ENCODE measurements at places on chromosomes 4 and X. TPM values are rescaled to one million over a fixed set of nuclear protein-coding genes. Genes with fewer than 3 reads are reported as not detected.

- no peaks in the 10 kb centered on the region for H3K36me3 ChIP-seq
- no peaks in the 10 kb centered on the region for H3K27me3 ChIP-seq
- H3K27ac ChIP-seq = no peak overlapping the region
- DNase-seq = no peak
These were observed 350.1 kb downstream of the C4orf33 start for GRCh38 chr4:129446074-129446473.

DNA sequence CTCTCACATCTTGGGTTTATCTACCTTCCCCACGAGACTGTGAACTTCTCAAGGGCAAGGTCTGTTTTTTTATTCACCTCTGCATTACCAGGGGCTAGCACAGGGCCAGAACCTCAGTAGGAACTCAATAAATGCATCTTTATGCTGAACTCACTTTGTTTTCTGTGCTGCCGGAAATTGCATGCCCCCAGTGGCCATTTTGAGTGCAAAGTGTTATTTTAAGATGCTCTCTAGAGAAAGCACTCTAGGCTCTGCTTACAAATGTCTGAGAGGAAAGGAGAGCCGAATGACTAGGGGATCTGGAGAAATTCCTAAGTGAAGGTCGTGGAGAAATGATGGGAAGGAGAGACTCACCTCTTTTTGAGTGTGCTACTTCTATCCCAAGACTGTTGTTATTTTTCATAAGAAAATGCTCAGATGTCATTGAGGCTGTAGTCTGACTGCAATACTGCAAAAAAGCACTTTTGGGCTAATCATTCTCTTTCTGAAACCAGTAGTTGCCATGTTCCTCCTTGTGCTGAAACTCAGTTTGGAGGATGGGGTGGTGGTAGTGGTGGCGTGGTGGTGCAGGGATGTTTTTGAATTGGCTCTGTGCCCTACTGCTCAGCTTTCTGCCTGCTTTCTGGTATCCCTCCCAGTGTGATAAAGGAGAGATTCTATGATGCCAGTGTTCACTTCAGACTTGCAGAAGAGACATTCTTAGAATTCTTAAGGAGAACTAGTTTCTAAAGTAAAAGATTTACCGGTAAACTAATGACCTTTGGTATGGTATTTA, 41.3 kb downstream of the DOCK11 start:
- H3K27ac ChIP-seq = no peak overlapping the region
- DNase-seq = no peak
- H3K4me1 ChIP-seq = no peaks in the 10 kb centered on the region
- H3K36me3 ChIP-seq = no peaks in the 10 kb centered on the region

DNA sequence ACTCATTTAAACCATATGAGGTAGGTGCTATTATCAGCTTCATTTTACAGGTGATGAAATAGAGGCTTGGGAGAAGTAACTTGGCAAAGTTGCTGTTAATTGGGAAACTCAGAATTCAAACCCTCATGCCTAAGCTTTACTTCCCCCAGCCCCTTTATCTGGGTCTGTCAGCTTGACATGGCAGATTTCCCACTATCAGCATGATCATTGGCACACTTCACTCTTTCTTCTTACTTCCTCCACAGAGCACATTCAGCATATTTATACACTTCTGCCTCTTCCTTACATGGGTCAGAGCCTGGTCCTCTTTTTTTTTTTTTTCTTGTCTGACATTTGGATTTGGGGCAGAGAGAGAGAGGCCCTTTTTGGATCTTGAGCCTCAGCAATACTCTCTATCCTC, 56.5 kb upstream of the ARX start:
- no peak overlapping the region for H3K4me3 ChIP-seq
- no peak overlapping the region for H3K27ac ChIP-seq
- H3K4me1 ChIP-seq = no peaks in the 10 kb centered on the region
- H3K36me3 ChIP-seq = no peaks in the 10 kb centered on the region
- no peak for DNase-seq
- H3K27me3 ChIP-seq = peaks cover 16% of the 10 kb centered on the region

- no peak overlapping the region for H3K4me3 ChIP-seq
- H3K36me3 ChIP-seq = no peaks in the 10 kb centered on the region
- H3K27ac ChIP-seq = no peak overlapping the region
- no peak for DNase-seq
These were observed 200.6 kb upstream of the FTHL17 start for GRCh38 chrX:31272472-31272775.

DNA sequence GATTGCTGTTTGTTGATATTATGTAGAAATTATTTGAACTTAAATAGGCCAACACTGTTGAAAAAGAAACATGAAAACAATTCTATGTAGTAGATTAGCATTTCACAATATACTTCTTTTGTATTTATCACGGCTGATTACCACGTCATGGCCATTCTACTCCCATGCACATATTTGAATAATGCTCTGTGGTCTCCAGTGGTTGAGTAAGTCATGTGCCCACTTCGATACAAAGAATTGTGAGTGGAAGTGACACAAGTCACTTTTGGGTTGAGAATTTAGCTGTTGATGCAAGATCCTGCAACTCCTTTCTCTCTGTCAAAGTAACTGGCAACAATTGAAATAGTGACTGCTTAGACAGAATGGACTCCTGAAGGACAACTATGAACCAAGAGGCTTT, 6.7 kb upstream of the FSTL5 start:
- no peak for DNase-seq
- no peak overlapping the region for H3K27ac ChIP-seq
- no peak overlapping the region for H3K4me3 ChIP-seq
- H3K36me3 ChIP-seq = no peaks in the 10 kb centered on the region

GRCh38 chr4:186936496-186937375, 213.1 kb upstream of the FAT1 start:
- no peak overlapping the region for H3K27ac ChIP-seq
- H3K4me1 ChIP-seq = no peaks in the 10 kb centered on the region
- no peaks in the 10 kb centered on the region for H3K27me3 ChIP-seq
- no peak overlapping the region for H3K4me3 ChIP-seq
- no peak for DNase-seq

- no peaks in the 10 kb centered on the region for H3K27me3 ChIP-seq
- DNase-seq = no peak
- no peaks in the 10 kb centered on the region for H3K36me3 ChIP-seq
- no peaks in the 10 kb centered on the region for H3K4me1 ChIP-seq
These were observed 246.8 kb downstream of the TRAM1L1 start for GRCh38 chr4:116838609-116839008.

GRCh38 chr4:158826057-158826456, 57.2 kb downstream of the FNIP2 start:
- H3K4me3 ChIP-seq = no peak overlapping the region
- peaks cover 3% of the 10 kb centered on the region for H3K4me1 ChIP-seq
- no peaks in the 10 kb centered on the region for H3K36me3 ChIP-seq

DNA sequence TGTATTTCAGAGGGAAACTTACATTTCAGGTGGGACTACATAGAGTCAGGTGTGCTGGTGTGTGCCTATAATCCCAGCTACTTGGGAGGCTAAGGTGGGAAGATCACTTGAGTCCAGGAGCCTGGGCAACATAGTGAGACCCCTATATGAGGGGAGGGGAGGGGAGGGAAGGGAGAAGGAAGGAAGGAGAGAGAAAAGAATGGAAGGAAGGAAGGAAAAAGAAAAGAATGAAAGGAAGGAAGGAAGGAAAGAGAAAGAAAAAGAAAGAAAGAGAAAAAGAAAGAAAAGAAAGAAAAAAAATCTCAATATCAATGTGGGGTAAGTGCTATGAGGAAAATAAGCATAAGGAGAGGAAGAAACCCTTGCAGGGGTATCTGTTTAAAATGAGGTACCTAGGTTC, 43.6 kb upstream of the RAB33B start:
- H3K36me3 ChIP-seq = no peaks in the 10 kb centered on the region
- no peaks in the 10 kb centered on the region for H3K4me1 ChIP-seq
- H3K4me3 ChIP-seq = no peak overlapping the region
- no peak for DNase-seq

DNA sequence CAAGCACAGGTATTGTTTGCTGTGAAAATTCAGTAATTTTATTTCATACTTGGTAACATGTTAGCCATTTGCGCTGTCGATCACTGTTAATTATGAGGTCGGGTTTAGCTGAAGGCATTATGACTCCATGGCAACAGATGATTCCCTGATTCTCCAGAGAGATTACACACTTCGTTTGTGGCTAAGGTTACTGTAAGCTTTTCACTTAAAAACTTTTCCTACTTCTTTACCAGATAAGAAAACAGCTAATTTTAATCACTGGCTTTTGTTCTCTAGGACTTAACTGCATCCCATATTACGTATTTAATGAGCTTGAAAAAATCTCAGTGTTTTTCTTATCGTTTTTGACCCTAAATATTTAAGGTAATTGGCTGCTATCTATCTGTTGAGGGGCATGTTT, 2.1 kb downstream of the GSTCD start:
- H3K4me1 ChIP-seq = no peaks in the 10 kb centered on the region
- H3K27me3 ChIP-seq = no peaks in the 10 kb centered on the region
- no peak overlapping the region for H3K27ac ChIP-seq

- no peak overlapping the region for H3K27ac ChIP-seq
- no peak overlapping the region for H3K4me3 ChIP-seq
- H3K36me3 ChIP-seq = no peaks in the 10 kb centered on the region
These were observed 43.4 kb upstream of the PHF8 start for GRCh38 chrX:54087661-54088060.

DNA sequence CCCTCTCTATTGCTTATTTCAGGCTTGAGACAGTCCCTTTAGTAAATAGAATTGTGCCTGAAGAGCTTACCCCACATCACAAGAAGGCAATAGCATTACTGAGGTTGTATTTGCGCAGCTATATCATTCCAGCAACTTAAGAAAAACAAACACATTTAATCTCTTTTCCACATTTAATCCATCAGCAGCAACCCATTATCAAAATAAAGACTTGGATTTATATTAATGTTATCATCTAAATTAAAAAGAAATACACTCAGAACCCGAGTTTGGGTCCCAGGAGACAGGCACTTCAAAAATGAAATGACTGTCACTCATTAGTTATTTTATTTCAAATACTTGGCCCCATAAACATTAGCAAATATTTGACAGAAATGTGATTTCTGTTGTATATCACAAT, 10.4 kb downstream of the TFDP3 start:
- no peaks in the 10 kb centered on the region for H3K27me3 ChIP-seq
- no peaks in the 10 kb centered on the region for H3K4me1 ChIP-seq
- DNase-seq = no peak
- H3K27ac ChIP-seq = no peak overlapping the region

DNA sequence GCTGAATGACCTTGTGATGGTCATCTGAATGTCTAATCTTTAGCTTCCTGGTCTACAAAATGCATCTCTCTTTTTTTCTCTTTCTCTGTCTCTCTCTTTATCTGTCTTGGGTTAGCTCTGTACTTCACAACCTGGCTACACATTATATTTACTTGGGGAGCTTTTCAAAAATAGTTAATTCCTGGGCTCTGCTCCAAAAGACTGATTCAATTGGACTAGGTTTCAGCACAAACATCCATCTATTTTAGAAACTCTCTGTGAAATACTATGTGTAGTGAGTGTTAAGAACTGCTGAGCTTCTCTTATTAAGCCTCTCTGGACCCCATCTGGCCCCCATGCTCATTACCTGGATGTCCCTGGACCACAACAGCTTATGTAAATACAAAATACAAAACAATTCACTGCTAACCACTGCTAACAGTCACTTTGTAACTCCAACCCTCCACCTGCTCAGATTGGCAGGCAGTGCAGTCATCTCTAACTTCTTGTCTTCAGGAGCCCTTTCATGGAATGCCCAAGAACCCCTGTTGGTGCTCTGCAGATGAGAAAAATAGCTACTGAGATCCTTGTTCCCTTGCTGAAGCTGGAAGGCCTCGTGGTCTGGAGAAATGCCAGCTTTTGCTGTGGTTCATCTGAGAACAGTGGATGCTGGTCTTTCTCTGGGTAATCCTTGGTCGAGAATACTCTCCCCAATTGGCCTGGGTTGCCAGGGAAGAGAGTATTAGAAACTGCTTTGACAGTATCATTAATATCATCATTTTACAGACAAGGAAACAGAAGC, 14.8 kb upstream of the BOD1L1 start:
- no peaks in the 10 kb centered on the region for H3K4me1 ChIP-seq
- H3K27ac ChIP-seq = no peak overlapping the region
- H3K4me3 ChIP-seq = no peak overlapping the region
- H3K27me3 ChIP-seq = no peaks in the 10 kb centered on the region
- no peak for DNase-seq
- no peaks in the 10 kb centered on the region for H3K36me3 ChIP-seq

DNA sequence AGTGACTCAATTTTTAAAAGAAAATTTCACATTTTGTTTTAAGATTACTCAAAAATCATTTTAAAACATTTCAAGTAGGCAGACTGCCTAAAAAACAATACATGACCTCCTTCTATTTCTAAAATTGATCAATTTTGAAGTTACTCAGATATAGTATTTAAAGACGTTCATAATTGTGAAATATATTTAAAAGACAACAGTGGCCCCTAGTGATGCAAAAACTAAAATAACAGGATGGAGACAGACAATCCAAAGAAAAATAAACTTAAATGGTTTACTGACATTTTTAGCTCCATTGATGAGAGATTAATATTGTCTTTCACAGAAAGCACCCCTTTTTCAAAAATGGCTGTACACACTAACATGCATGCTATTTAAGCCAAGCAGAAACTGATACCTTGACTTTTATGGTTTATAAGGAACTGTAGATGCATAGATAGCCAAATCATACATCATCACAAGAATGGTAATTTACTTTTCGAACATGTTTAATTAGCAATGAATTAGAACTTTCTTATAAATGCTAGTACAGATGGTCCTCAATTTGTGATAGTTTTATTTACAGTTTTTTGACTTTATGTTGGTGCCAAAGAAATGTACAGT, 69.8 kb upstream of the FAT4 start:
- H3K36me3 ChIP-seq = no peaks in the 10 kb centered on the region
- no peak overlapping the region for H3K27ac ChIP-seq
- H3K27me3 ChIP-seq = no peaks in the 10 kb centered on the region
- H3K4me1 ChIP-seq = no peaks in the 10 kb centered on the region

GRCh38 chr4:183636503-183636902, 22.5 kb downstream of the RWDD4 start:
- peak overlapping the region; percentile 65 for H3K27ac ChIP-seq
- H3K36me3 ChIP-seq = no peaks in the 10 kb centered on the region
- no peaks in the 10 kb centered on the region for H3K4me1 ChIP-seq
- DNase-seq = no peak
- no peak overlapping the region for H3K4me3 ChIP-seq

DNA sequence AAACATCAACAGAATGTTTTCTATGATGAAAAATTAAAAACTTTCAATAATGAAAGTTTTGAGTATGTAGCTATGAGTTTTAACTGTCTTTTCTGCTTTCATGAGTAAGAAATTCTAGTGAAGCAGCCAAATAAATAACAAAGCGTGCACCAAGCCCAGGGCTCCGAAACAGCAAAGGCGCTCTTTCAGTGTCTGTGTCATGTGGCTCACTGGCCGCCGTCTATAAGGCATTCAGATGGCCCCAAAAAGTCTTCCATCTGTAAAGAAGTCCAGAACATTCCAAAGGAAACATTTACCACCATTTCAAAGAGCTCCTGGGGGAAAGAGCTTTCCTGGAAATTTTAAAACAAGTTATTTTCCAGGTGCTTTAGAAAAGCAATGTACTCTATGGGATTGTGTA, 139.9 kb downstream of the AFAP1 start:
- no peaks in the 10 kb centered on the region for H3K27me3 ChIP-seq
- no peak overlapping the region for H3K27ac ChIP-seq
- no peaks in the 10 kb centered on the region for H3K4me1 ChIP-seq

GRCh38 chrX:119817130-119817690, 25.8 kb upstream of the RPL39 start:
- H3K4me1 ChIP-seq = no peaks in the 10 kb centered on the region
- H3K27me3 ChIP-seq = no peaks in the 10 kb centered on the region
- no peaks in the 10 kb centered on the region for H3K36me3 ChIP-seq
- no peak overlapping the region for H3K27ac ChIP-seq
- no peak overlapping the region for H3K4me3 ChIP-seq
- no peak for DNase-seq

Gene SLC7A11
- 1.9 TPM for total RNA-seq

Gene MAGEB17
- total RNA-seq = not detected

Gene FAM241A
- total RNA-seq = 7.5 TPM

Gene CFAP97
- 36.6 TPM for total RNA-seq

Gene UGT2B15
- 2.0 TPM for total RNA-seq

Gene PAGE5
- total RNA-seq = not detected
